Activated T-cell treated with anti-CD3 and anti-CD28 coated beads, Interleukin-2, amount 50 U/mL, for 1 hour (primary cell): ENCODE measurements at places on chromosomes 4 and X.

DNA sequence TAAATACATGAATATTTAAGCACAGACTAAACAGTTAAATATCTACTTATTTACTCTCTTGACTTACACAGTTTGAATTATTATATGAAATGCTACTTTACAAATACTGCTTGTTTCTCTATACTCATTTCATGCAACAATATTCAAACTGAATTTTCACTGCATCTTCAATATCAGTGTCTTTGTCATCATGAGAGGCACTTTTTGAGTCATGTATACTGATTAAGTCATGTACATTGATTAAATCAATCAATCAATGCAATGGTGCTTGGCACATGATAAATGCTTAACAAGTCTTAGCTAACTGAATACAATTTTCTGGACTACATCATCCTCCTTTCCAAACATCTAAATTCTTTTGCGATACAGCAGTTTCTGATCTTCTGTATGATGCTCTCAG, 67.1 kb downstream of the CHM start:
- no peak for DNase-seq

DNA sequence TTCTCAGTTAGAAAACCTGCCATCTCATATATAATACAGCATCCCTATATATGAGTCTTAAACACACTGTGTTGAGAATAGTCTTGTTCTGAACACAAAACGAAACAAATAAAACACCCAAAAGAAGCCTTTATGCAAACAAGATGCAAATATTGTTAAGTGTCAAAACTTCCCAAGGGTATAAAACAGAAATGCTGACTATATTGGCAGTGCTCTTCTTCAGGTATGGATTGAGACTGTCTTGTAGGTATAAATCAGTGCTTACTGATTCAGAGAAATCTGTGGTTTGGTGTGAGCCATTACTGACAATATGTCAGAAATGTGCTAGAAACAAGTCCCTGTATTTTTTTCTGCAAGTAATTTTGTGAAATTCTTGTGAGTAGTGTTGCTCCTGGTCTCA, 82.8 kb upstream of the CTSO start:
- DNase-seq = no peak

DNA sequence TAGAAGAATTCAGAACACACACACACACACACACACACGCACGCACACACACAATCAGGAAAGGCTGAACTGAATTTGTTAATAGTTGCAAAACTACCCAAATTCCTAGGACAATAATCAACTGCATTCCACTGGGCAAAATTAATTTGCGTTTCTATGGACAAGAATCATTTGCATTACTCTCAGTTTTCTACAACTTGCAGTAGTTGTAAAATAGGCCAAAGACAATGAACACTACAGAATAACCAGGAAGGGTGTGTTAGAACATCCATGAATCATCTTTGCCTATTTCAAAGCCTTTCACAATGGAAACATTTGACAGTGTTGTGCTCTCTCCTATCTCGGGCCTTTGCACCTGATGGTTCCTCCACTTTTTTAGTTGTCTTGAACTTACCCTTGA, 77.1 kb upstream of the IGFBP7 start:
- no peak for DNase-seq

DNA sequence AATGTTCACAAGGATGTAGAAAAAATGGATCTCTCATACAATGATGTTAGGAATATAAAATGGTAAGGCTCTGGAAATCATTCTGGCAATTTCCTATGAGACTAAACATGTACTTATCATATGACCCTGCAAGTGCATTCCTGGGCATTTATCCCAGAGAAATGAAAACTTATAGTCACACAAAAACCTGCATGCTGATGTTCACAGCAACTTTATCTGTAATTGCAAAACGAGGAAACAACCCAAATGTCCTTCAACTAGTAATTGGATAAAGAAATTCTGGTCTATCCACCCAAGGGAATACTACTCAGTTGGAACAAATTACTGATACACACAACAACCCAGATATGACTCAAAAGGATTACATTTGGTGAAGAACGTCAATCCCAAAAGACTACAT, 14.5 kb downstream of the ZCCHC18 start:
- no peak for DNase-seq

GRCh38 chr4:155772459-155773195, 13.8 kb downstream of the GUCY1B1 start:
- DNase-seq = no peak

GRCh38 chr4:769511-769910, 56.4 kb downstream of the CPLX1 start:
- no peak for DNase-seq

DNA sequence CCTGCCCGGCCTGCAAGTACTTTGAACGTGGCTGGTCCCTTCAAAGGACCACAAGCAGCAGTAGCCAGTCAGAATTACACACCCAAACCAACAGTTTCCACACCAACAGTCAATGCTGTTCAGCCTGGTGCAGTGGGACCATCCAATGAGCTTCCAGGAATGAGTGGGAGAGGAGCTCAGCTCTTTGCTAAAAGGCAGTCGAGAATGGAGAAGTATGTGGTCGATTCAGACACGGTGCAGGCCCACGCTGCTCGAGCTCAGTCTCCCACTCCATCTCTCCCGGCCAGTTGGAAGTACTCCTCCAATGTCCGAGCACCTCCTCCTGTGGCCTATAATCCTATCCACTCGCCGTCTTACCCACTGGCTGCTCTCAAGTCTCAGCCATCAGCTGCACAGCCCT, 104.4 kb upstream of the MYOZ2 start:
- no peak for DNase-seq

DNA sequence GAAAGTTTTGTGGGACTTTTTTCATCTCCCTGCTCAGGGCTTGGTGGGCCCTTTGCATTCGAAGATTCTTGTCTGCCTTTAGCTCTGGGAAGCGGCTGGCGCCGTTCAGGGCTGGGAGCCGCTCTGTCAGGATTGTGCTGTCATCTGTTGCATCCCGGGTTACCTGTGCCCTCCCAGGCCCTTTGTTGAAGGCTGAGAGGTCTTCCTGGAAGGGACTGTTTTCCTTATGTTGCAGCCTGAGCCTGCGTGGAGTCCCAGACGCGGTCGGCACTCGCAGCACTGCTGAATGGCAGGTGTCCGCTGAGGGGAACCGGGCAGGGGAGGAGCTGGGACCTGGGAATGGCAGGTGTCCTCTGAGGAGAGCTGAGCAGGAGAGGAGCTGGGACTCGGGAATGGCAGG, 15.9 kb downstream of the RGS12 start:
- DNase-seq = no peak

DNA sequence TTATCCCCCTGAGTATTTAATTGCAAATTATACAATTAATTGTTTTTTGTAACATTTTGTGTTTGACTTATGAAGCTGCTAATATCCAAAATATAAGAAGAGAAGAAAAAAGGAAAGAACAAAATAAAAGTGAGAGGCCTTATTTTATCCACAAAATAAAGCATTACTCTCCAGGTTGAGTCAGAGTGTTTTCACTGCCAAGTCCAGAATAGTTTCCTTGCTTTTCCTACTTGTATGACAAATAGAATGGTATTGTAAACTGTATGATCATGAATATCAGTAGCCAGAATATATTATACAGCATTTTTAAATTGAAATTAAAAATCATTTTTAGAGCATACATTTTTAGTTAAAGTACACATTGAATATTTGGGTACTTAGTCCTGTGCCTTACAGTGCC, 237.8 kb downstream of the NDST4 start:
- no peak for DNase-seq

DNA sequence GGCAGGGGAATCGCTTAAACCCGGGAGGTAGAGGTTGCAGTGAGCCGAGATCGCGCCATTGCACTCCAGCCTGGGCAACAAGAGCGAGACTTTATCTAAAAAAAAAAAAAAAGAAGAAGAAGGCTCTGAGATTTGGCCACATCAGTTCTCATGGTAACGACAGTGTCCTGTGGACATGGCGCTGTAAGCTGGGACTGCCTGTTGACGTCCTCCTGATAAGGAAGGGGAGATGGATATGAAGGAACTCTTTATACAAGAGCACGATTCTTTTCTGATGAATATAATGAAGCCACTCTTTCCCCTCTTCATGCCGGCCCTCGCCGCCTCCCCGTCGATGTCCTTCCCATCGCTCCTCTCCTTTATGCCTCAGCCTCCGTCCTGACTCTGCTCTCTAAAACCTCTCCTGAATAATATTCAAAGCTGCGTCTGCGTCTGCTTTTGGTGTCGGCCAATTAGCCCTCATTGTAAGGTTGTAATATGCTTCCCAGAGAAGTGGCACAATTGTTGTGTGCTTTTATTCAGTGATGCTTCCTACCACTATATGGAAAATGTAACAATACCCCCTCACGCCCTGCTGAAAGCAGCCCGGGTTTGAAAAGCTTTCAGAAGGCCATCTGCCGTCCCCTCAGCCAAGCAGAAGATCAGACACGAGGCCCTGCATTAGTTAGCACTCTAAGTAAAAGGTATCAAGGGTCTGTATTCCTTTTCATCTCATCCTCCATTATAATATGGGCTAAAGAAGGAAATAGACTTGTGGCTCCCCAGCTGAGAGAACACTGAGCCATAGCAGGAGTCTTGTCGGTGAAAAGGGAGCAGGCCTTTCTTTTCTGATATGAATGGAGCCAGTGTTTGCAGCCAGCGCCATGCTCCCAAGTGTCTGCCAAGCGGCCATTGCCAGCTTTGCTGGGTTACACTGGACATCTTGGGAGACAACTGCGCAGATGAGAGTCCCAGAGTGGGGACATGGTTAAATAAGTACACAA, 22.1 kb upstream of the SCOC start:
- DNase-seq = no peak

DNA sequence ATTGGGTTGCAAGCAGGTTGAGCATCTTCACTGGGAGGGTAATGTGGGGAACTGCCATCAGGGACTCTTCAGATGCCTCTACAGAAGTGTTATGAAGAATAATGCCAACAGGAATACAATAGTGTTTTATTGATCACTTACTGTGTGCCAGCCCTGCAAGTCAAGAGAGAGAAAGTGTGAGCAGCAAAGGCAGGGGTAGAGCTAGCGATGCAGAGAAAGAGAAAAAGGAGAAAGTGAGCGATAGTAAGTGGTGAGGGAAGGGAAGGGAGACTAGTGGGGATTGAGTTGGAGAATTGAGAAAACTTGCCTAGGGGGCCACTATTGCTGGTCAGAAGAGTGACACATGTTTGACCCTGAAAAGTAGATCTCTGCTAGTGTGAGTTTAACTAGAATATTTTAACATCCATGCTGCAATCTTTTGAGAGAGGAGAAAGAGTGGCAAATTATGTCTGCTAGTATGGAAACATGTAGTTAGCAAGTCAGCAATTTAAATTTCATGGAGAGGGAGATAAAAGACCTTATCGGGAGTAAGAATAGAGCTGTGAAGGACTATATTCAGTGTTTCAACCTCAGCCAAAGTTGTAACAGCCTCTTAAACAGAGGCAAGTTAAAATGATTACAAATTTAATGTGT, 12.2 kb downstream of the AFF1 start:
- no peak for DNase-seq

- DNase-seq = no peak
Measured at GRCh38 chr4:143482840-143483239, 30.7 kb upstream of the SMARCA5 start.

DNA sequence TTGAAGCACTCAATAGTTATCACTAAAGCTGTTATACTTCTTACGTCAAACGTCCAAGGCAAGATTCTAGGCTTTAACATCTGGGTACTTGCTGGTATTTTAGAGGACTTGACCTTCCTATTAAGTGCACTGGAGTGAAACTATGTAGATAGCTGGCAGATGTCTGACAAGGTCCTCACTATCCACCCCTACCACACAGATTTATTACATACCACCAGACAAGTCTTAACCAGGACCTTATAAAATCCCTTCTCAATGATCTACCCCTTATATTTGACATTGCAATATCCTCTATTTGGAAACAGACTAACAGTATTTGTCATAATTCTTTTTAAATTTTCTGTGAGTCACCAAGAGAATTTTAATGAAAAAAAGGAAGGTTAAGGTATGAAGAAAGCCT, 78.8 kb downstream of the PDGFC start:
- DNase-seq = no peak

- DNase-seq = no peak
Measured at GRCh38 chrX:20435913-20436312, 169.2 kb upstream of the RPS6KA3 start.

DNA sequence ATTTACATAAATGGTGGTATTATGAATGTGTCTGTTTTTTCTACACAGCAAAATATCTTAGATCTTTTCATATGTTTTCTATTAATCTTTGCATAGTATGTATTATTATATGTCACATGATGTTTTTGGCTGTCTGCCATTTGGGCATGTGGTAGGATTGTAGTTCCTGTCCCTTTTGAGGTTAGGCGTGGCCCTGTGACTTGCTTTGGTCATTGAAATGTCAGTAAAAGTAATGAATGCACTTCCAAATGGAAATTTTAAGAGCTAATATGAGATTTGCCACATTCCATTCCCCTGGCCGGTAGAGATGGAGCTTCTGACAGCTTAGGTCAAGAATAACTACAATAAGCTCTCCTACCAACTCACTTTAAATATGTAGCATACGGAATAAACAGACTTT, 45.1 kb downstream of the JADE3 start:
- DNase-seq = no peak

GRCh38 chr4:94407846-94408245, 43.9 kb upstream of the PDLIM5 start:
- DNase-seq = no peak
